ENCODE measurements at places on chromosomes 13 and 19.

- no peak for DNase-seq
Measured at GRCh38 chr13:85099245-85099644, 700.0 kb downstream of the SLITRK6 start.

DNA sequence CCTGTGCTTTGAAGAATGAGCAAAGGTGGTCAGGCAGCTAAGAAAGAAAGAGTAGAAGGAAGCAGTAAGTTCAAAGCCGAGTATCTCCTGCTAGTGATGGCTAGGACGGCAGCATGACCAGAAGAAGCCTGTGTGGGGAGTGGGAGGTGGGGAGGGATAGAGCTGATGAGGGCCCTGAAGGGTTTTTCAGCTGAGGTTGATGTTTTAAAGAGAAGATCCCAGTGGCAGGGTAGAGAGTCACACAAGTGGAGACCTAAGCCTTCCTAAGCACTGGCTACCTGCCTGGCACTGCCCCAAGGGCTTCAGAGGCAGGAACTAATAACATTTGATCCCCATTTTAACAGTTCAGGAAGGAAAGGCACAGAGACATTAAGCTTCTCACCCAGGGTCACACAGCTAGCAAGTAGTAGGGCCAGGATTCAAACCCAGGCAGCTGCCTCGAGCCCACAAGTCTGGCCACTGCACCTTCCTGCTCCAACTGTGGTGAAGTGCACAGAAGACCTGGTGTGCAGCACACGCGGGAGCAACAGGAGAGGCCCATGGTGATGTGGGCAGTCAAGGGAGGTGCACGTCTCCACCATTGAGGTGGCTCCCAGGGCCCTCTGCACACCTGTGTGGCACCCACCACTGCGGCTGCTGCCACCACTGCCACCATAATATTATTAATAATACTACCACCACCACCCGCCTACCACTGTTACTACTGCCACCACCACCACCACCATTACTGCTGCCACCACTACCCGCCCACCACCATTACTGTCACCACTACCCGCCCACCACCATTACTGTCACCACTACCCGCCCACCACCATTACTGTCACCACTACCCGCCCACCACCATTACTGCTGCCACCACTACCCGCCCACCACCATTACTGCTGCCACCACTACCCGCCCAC, 22.1 kb downstream of the CUL4A start:
- DNase-seq = no peak

GRCh38 chr19:14337510-14337909, 43.7 kb upstream of the ADGRE5 start:
- no peak for DNase-seq

DNA sequence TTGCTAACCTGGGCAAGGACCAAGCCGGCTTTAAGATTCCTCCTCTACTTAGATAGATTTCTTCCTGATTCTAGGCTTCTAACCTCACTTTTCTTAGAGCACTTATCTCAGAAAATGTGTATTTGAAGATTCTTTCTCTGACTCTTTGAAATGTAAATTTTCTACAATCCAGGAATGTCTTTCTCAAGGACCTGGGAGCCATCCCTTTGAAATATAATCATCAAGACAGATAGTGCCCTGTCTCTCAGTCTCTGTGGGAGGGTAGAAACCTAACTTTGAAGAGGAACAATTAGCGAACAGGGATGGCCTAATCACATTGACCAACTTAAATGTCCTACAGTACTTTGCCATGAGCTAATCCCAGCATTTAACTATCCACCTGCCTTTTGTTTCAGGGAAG, 1646.0 kb downstream of the PCDH9 start:
- DNase-seq = no peak

- DNase-seq = no peak
Measured at GRCh38 chr19:51695088-51695487, 2.0 kb downstream of the SPACA6 start.

DNA sequence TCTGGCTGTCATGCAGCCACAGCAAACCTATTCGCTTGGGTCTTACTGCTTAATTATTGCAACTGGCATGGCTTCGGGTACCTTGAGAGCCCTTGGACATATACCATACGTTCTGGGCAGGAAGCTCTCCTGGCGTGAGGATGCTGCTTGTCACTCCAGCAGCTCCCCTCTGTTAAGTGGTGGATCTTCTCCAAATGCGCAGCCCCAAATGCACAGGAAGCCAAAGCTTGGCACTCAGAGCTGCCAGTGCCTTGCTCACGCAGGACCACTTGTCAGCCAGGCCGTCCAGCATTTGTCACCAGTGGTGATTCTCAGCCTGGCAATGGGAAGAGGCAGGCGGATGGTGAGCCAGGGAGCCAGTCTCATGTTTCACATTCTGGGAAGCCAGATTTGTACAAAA, 158.6 kb downstream of the KATNAL1 start:
- DNase-seq = no peak

- DNase-seq = no peak
Measured at GRCh38 chr13:98184792-98185191, 7.7 kb upstream of the RNF113B start.

DNA sequence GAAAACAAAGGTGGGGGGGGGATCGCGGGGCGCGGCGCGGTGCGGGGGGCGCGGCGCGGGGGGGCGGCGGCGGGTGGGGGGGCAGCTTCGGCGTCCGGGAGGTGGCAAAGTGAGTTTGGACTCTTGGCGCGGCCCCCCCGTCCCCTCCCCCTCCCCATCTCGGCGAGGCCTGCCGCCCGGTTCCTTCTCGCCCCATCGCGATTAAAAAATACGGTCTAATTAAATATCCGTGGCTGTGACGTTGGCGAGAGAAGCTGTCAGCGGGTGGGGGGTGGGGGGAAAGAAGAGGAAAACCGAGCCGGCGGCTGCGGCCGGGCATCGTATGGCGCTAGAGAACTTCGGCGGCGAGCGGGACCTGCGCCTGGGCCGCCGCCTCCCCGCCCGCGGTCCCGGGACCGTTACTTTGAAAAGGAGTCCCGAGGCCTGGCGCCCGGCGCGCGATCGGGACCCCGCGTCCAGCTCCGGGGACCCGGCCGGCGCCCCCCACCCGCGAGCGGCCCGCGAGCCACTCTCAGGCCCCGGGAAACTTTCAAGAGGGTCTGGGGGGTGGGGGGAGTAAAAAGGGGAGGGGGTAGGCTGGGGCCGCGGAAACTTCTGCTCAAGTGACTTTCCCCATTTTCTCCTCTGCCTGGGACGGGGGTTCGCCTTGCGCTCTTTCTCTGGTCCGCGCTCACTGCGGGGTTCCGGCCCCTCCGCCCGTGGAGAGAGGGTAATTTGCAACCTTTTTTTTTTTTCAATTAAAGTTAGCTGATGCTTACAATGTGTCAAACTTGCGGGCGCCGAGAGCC, 146.3 kb upstream of the ZNF536 start:
- DNase-seq = no peak

DNA sequence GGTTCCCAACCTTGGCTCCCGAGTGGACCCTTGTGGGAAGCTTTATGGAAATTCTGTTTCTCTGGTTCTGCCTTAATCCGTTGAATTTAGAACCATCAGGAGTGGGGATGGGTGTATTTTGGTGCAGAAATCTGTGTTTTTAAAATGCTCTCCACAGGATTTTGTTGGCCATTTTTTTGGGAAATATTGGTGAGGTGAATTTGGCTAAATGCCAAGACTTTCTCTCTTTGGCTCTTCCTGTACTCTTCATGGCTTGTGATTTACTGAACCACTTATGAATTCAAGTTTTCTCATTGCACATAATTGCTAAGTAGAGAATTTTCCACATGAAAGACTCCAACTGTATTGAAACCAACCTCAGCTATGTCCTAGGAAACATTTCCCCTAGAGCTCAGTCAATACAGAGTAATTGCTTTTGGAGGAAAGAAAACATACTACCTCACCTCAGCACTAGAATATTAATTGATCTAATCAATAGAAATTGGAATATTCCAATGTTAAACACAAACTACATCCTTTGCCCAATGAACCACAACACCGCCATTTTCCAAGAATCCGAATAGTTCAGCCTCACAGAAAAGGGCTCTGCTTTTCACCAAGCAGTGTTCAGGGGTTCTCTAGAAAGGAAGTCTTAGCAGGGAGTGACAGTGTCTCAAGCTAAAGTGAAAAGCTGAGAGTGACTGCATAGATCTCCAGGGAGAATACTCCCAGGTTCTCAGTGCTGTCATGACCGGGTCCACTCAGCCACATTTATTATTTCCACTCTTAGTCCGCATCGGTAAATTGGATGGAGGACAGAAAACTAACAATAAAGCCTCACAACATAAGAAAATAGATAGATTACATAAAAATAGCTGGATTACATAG, 60.3 kb downstream of the ERCC5 start:
- no peak for DNase-seq

DNA sequence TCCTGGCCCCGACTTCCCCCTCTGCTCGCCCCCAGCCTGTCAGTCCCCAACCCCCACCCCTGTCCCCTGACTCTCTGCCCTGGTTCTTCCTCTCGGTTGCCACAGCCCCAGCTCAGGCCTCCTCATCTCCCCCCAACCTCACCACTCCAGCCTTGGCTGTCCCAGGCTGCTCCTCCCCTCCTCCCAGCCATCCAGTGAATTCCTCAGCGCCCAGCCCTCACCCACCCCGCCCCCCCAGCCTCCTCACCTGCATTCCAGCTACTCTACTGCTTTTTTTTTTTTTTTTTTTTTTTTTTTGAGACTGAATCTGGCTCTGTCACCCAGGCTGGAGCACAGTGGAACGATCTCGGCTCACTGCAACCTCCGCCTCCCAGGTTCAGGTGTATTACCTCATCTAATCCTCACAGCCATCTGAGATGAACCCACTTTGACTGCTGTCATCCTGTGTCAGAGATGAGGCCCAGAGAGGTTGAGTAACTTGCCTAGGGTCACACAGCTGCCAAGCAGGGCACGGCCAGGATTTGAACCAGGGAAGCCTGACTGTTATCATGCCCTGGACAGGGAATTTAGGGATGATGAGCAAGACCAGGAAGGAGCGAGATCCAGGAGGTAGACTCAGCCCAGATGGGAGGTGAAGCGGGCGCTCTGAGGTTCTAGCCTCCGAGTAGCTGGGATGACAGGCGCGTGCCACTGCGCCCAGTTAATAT, 2.6 kb downstream of the SULT2B1 start:
- DNase-seq = no peak

Measured in coronary artery (tissue), 2 donors.